ENCODE measurements at places on chromosomes 7 and 10. TPM values are rescaled to one million over a fixed set of nuclear protein-coding genes. Genes with fewer than 3 reads are reported as not detected.

GRCh38 chr7:94654783-94655125, 1.2 kb downstream of the SGCE start:
- DNase-seq = no peak

DNA sequence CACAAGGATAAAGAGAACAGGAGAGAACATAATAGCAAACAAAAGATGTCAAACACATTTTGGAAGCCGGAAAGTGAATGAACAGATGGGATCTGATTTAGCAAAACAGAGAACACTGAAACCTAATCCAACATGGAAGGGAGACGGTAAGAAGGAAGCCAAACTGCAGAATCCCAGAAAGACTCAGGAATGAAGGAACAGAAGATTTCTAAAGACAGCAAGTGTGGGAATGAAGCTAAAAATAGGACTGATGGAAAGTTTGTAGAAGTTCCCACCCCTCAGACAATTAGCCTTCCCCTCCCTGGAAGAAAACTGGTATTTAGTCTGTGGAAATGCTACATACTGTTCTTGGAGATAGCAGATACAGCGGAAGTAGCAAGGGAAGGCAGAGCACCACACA, 40.8 kb downstream of the SLC16A12 start:
- no peak for DNase-seq

GRCh38 chr7:132580277-132580676, 4.0 kb upstream of the PLXNA4 start:
- no peak for DNase-seq

DNA sequence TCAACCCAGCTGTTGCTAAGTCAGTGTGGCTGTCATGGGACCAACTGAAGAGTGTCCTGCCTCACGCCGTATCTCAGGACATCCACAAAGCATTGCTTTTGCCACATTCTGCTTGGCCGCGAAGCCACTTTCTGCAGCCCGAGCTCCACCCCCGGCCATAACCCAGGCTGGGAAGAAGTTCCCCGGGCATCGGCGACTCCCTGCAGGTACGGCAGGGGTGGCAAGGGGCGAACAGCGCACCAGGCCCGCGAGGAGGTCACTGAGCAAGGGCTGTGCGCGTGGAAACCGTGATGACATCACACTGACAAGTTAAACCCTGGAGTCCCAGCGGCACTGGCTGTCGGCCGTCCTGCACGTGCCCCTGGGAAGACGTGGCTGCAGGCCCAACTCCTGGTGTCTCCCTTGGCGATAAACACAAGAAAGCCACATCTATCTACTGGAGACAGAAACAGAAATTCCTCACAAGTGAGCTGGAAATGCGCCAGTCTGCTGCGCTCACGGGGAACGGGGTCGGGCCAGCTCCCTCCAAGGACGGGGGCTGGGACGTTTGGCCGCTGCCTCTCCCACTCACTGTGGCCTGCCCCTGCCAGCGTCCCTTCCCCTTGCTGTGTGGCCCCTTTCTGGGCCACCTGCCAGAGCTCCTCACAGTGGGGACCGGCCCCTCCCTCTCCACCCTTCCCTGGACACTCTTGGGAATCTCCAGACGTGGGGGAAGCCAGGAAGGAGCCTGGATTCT, 326.3 kb downstream of the DNAJB6 start:
- DNase-seq = no peak

GRCh38 chr10:83522881-83523386, 616.4 kb upstream of the GHITM start:
- no peak for DNase-seq

The DOCK4 gene
- total RNA-seq = 37.9 TPM

- no peak for DNase-seq
These were observed 238.3 kb downstream of the AGMO start for GRCh38 chr7:15323550-15323949.

The IFIT3 gene
- 10.2 TPM for total RNA-seq

DNA sequence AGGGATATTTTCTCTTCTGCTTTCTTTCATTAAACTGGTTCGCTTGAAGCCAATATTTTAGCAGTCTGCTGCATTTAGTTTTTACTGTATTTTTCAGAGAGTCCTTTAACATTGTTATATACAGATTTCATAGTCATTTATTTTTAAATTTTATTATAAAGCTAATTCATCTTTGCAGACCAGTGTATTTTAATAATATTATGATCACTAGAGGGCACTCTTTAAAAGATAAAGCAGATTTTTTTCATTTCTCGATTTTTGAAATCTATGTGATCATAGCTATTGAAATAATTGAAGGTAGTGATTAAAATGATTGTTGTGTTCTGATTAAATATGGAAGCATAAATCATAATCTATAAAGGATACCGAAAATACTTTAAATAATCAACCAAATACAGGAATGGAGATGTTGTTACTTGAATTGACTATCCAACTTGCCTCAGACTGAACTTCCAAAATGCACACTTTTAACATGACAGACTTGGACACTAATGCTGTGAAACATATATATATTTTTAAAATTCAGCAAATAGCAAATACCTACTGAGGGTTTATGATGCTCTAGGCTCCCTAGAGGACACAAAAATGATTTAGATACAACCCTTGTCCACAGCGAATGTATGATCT, 35.2 kb downstream of the ST7 start:
- no peak for DNase-seq

- DNase-seq = no peak
These were observed 10.9 kb downstream of the PNPLA8 start for GRCh38 chr7:108515013-108515412.

The IL2RA gene
- 2.2 TPM for total RNA-seq

The GRM3 gene
- not detected for total RNA-seq

The CDK6 gene
- 24.8 TPM for total RNA-seq

DNA sequence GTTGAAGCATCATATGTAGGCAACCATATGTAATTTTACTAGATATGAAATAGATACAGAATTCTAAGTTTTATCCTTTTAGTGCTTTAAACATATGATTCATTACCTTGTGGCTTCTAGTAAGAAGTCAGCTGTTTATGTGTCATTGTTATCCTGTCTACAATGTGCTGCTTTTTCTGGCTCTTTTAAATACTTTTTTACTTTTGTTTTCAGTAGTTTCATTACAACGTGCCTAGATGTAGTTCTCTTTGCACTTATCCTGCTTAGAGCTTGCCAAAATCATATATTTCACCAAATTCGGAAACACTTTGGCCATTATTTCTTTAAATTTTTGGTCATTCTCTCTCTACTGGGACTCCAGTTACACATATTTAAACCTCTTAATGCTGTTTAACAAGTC, 26.4 kb downstream of the YAE1 start:
- DNase-seq = no peak

- DNase-seq = no peak
These were observed 17.1 kb upstream of the ARPC1A start for GRCh38 chr7:99308461-99309074.

The BLOC1S2 gene
- 34.4 TPM for total RNA-seq

The FAM170B gene
- total RNA-seq = not detected

The ELFN1 gene
- 1.7 TPM for total RNA-seq

GRCh38 chr10:114704679-114705078, 46.6 kb upstream of the ABLIM1 start:
- DNase-seq = no peak

The HOXA4 gene
- 9.4 TPM for total RNA-seq

DNA sequence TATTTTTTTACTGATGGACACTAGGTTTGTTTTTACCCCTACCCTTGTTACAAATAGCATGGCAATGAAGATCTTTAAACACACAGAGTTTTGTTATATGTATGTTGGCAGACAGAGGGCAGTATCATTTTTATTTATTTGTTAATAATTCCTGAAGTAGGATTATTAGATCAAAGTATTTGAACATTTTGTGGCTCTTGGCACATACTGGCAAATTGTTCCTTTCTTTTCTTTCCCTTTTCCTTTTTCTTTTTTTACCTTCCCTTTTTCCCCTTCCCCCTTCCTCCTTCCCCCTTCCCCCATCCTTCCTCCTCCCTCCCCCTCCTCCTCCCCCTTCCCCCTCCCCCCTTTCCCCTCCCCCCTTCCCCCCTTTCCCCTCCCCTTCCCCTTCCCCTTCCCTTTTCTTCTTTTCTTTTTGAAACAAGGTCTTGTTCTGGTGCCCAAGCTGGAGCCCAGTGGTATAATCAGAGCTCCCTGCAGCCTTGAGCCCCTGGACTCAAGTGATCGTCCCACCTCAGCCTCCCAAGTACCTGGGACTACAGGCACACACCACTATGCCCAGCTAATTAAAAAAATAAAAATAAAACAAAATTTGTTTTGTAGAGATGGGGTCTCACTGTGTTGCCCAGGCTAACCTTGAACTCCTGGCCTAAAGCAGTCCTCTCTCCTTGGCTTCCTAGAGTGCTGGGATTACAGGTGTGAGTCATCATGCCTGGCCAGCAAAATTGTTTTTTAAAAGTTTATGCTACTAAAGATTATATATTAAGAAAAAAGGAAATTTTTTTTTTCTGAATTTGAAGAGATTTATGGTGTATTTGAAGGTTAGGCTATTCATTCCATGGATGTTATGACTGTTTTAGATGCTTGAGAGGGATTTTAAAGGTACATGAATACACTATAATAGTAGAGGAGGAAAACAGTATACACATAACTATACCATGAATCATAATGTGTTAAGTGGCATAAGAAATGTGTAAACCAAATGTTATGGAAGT, 39.3 kb downstream of the SEPTIN7 start:
- DNase-seq = no peak

The MBL2 gene
- not detected for total RNA-seq

- no peak for DNase-seq
These were observed 25.8 kb upstream of the IMMP2L start for GRCh38 chr7:111588065-111588433.

- DNase-seq = peak; percentile 55
These were observed 98.2 kb upstream of the DKK1 start for GRCh38 chr10:52215745-52216361.

The IRF5 gene
- total RNA-seq = 32.0 TPM

- DNase-seq = no peak
These were observed 34.5 kb upstream of the EGR2 start for GRCh38 chr10:62850646-62851045.

The KCND2 gene
- 4.9 TPM for total RNA-seq

The MUC3A gene
- 2.1 TPM for total RNA-seq

The FLNC gene
- total RNA-seq = 84.1 TPM

DNA sequence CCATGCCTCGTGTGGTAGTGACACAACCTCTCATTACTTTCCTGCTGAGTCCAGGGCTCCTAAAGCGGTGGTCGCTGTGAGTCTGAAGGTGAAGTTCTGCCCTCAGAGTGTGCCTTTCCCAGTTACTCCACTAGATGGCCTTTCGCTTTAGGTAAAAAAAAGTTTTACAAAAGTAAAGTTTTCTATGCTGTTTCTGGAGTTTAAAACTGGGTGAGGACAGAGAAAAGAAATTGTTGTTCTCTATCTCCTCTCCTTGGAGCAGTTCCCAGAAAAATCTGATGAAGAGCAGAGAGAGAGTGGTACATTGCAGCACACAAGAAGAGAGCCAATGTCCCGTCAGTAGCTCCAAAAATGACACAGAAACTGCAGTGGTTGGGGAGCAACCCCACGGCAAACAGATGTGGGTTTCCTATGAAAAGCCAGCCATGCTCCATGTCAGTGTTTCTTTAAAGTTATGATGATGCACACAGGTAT, 257.1 kb downstream of the GLI3 start:
- DNase-seq = no peak

- DNase-seq = peak; percentile 66
These were observed 35.4 kb downstream of the TRIL start for GRCh38 chr7:28922624-28923331.

GRCh38 chr7:41705109-41705901, 2.4 kb upstream of the INHBA start:
- DNase-seq = peak; percentile 91

GRCh38 chr7:91264924-91265681, 870 bp downstream of the FZD1 start:
- peak; percentile 65 for DNase-seq

Measured in ureter (tissue), 1 donor.